Lung microvascular endothelial cell (primary cell): ENCODE measurements at places on chromosomes 2 and 18. TPM values are rescaled to one million over a fixed set of nuclear protein-coding genes. Genes with fewer than 3 reads are reported as not detected.

DAPL1 gene
- not detected in 2 replicates for total RNA-seq

DNA sequence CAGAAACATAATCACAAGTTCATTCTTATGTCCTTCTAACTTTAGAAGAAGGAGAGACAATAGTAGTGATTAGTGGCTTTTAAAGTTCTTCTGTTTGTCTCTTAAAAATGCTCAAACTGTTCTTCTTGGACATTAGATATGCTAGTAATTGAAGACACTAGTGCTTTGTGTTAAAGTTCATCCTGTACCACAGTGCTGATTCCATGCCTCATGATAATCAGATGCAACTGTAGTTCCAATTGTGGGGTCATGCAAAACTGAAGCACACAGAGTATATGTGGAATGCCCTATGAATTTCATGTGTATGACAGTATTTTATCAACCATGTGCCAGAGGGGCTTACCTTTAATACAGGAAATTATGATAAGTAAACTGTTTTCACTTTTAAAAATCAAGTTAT is 11.4 kb upstream of the KCNJ13 start:
- no peak for DNase-seq

GRCh38 chr2:23595601-23596251 is 210.7 kb downstream of the KLHL29 start:
- peak; percentile 61 for DNase-seq

DNA sequence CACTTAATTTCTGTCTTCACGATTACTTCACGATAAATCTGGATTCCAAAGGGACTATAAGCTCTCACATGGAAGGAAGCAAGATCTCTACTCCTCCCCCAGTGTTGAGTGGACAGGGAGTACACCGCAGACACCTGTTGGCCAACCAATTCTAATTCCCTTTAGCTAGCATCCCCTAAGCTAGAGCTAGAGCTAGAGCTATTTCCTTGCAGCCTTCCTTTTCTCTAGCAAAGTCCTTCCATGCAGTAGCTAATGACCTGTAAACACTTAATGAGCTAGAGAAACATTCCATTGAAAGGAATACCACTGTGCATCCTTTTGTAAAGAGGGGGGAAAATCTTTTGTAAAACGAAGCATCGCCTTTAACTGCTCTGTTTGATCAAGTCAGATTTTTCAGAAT is 56.5 kb downstream of the BCL11A start:
- no peak for DNase-seq

CCDC74B gene
- 0.79 and 1.5 TPM in 2 replicates for total RNA-seq

IGFBP2 gene
- total RNA-seq, result 24.0 and 56.2 TPM in 2 replicates

TUBA3E gene
- total RNA-seq, result not detected in 2 replicates

GRCh38 chr2:27795093-27795834 is 23.7 kb downstream of the MRPL33 start:
- DNase-seq, result peak; percentile 38

- no peak for DNase-seq
Measured at GRCh38 chr2:148999451-148999921, 39.0 kb upstream of the LYPD6B start.

DNA sequence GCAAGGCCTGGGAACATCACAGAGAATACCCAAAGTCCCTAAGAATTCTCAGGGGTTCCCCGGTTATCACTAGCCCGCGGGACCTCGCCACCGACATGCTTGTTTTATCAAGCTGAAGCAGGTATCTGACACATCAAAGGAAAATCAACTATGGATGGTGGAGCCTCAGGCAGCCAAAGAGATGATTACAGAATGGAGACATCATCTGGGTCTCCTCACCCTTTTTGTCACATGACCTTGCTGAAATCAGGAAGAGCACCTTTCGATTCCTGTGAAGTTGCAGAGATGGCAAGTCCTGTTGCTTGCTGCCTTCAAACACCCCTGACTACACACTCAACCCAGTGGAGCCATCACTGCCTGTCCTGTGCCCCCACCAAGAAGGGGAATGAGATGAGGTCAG is 19.2 kb upstream of the CAB39 start:
- no peak for DNase-seq

- DNase-seq, result peak; percentile 48
Measured at GRCh38 chr2:177489719-177490301, 97.2 kb downstream of the AGPS start.

DNA sequence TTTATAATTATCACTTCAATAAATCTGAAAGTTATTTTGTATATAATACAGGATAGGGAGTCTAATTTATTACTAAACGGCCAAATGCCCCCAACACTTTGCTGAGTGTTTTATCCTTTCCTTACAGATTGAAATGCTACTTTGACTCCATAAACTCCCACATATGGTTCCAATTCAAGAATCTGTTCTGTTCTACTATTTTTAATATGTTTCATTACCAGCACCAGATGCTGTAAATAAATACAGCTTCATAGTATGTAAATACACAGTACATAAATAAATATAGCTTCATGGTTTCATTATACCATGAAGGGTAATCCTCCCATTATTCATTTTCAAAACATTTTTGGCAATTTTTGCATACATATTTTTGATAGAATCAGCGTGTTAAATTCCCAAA is 34.0 kb upstream of the MREG start:
- DNase-seq, result no peak

DNA sequence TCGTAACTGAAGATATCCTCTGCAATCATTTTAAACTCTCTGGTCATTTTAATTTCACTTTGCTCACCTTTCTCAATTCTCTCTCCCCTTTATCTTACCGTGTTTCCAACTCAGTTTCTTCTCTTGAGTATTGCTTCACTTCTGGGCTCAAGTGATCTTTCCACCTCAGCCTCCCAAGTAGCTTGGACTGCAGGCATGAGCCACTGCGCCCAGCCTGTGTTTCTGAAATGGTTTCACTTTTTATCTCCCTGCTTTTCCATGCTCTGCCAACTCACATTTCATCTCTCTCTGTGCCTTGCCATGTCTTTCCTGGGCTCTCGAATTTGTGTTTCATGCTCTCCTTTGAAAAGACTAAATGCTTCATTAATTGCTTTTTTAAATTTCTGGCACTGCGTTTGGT is 30.5 kb upstream of the TMEM131 start:
- DNase-seq, result no peak

DNA sequence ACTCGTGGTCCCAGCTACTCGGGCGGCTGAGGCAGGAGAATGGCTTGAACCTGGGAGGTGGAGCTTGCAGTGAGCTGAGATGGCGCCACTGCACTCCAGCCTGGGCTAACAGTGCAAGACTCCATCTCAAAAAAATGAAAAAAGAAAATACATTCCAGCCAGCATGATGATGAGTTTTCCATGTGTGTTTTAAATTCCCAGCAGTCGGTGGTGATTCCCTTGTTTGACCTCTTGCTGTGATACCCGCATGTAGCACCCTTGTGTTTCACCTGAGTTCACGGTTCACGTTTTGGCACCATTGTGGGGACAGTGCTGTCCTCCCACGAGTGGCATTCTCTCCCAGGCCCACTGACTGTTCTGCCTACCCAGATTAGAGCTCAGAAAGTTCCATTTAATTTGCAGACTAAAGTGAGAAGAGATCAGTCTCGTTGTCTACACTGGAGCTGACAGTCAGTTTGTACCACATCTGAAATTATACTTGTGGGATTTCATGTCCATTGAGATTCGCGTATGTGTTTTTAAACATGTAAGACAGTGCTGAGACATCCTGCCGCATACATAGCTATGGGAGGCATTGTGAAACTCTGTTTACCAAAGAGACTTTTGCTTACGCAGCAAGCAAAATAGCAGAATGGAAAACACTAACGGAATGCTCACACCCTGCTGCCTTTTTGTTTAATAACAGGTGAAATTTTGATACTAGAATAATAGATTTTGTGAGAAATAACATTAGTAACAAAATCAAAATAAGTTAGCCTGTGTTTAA is 157.1 kb downstream of the GBX2 start:
- no peak for DNase-seq

TMEM198 gene
- not detected in 2 replicates for total RNA-seq

GRCh38 chr2:609881-610280 is 67.3 kb downstream of the TMEM18 start:
- DNase-seq, result no peak

GRCh38 chr2:7071916-7072556 is 154.8 kb downstream of the RNF144A start:
- DNase-seq, result no peak

DNA sequence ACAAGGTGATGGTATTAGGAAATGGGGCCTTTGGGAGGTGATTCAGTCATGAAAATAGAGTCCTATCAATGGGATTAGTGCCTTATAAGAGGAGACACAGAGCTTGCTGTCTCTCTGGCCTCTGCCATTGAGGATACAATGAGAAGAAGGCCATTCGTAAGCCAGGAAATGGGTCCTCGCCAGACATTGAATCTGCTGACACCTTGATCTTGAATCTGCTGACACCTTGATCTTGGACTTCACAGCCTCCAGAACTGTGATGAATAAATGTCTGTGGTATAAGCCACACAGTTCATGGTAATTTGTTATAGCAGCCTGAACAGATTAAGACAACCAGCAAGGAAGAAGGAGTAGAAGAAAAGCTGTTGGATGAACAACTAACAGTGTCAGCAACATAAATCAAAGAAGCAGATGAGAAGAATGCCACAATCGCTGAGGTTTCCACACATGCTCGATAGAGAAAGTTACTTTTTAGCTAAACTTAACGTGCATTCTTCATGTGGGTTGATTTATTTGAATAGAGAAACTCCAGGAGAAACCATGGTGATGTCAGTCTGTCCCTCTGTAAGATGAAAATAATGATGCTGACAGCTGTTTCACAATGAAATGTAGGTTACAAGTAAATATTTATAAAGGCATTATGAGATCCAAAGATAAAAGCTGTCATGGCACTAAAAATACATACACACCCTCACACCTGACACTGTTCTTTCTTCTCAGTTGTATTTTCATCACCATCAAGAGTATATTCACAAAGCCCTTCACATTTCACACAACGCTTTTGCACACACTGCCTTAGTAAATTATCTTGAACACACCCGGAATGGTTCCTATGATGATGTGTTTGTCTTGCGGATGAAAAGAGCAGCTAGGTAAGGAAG is 153.7 kb upstream of the NCK2 start:
- no peak for DNase-seq

GRCh38 chr18:75923169-75923568 is 495.7 kb upstream of the SMIM21 start:
- DNase-seq, result peak; percentile 34

- DNase-seq, result no peak
Measured at GRCh38 chr2:33298233-33298632, 178.2 kb upstream of the RASGRP3 start.

DNA sequence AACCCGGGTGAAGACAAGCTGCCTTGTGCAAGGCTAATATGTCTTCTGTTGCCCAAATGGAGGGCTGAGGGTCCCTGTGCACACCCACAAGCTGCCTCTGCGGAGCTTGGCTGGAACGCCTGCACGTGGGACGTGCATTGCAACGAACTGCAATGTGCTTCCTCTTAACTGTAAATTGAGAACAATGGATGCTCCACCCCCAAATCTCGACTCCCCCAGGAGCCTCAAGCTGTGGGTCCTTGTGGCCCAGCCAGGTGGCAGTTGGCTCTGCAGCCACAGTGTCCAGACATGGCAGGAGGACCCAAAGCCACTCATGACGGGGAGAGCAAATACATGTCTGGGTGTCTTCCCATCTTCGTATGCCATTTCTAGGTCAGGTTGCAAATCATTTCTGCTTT is 90.1 kb downstream of the TWIST2 start:
- no peak for DNase-seq

SPATA3 gene
- not detected in 2 replicates for total RNA-seq

TRAF3IP1 gene
- 2.6 and 4.6 TPM in 2 replicates for total RNA-seq

DNA sequence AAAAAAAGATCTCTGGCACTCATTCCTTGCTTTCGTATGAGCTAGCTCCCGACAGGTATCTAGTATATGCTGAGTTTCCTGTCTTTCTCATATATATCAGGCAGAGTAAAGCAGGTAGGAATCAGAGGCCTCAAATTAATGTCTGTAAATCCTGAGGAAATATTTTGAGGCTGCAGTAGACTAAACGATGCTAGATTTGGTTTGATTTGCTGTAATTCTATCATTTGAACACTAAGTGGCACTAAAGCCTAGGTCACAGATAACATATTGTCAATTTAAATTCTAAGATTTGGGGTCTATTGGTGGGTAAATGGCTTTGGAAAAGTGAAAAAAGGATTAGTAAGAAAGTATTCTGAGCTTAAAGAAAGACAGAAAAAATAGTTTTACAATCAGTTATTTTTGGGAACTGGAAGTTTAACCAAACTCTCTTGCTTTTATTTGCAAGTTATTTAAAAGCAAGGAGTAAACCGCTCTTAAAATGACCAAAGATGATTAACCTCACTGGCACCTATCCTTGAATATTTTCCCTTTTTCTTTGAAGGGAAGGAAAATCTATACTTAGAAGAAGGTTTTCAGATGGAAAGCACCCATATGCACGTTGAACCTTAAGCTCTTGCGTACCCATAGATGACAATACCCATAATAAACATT is 37.6 kb upstream of the SLC4A10 start:
- DNase-seq, result peak; percentile 26

ZNF804A gene
- under 0.01 TPM in 1 of 2 replicates, not detected in the other for total RNA-seq

SLC5A7 gene
- total RNA-seq, result not detected in 2 replicates

DNA sequence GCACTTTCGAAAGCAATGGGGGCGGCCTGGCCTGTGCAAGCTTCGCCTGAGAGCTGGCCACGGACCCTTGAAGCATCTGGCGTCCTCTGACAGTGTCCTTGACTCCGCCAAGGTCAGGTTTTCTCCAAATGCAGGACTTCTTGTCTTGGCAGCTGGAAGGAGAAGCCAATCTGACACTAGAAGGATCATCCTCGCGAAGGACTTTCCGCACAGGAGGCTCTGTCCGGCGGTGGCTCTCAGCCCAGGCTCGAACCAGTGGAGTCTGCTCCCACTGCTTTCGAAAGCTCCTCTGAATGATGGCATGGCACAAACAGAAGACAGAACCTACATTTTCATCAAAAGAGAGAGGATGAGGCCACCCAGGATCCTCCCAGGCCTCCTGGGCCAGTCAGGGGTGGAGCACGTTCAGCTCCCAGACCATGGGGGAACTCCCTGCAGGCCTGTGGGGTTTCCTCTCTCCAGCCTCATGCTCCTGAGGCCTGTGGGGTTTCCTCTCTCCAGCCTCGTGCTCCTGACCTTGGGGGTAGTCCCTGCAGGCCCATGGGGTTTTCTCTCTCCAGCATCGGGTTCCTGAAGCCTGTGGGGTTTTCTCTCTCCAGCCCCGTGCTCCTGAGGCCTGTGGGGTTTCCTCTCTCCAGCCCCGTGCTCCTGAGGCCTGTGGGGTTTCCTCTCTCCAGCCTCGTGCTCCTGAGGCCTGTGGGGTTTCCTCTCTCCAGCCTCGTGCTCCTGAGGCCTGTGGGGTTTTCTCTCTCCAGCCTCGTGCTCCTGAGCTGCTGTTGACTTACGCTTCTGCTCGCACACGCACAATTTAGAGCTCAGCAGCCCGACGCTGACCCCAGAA is 396.5 kb upstream of the SALL3 start:
- no peak for DNase-seq

GRCh38 chr2:240024766-240025165 is 376 bp downstream of the NDUFA10 start:
- DNase-seq, result peak; percentile 14

MSTN gene
- not detected in 2 replicates for total RNA-seq

DNA sequence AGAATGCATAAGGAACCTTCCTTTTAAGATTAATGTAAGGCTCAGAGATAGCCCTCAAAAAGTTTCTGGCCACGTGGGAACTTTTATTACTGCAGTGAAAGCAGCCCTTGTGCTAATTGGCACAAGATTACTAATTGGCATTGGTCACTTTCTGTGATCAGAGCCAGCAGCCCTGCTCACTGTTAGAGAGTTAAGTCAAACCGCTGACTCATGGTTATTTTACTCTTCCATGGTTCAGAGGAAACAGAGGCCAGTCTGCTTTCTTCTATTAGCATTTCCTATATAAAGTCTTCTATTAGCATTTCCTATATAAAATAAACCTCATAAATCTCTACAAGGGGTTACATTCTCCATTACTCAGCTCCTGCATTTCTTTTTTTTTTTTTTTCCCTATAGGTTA is 1.5 kb upstream of the SLC35G4 start:
- no peak for DNase-seq

GRCh38 chr2:199366406-199366805 is 91.3 kb downstream of the SATB2 start:
- no peak for DNase-seq
